ENCODE measurements at places on chromosomes 7 and 10.

DNA sequence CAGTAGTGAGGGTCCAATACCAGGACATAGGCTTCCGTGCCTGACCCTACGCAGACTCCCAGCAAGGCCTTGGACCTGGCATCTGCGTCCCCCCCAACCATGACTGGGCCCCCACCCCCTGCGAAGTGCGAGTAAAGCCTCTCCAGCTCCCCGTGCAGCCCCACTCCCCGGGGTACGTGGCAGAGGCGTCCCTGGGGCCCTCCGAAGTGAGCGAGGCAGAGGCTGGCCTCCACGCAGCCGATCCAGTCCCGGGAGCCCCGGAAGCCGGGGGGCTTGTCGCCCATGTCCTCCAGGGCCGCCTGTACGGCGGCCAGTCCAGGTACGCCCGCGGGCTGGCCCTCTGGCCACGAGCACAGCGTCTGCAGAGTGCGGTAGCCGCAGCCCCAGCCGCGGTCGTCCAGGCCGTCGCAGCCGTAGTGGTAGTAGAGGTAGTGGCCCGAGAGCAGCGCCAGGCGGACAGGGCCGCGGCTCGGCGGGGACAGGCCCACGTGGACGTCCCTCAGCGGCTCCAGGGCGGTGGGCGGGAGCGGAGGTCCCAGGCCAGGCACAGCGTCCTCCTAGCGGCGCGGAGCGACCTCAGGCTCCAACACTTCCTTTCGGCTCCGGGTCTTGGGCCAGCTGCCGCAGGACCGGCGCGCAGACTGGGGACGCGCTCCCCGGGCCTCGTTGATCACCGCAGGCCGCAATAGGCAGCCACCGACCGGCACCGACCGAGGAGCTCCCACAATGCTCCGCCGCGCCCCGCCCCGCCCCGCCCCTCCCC, at the start of gene UFSP1:
Gene UFSP1, minus strand, starts transcription at position 728 of the 763 bp plus-strand sequence. Its CDS starts 444 bp downstream, at position 284.
- no peak for DNase-seq

GRCh38 chr7:44060091-44060947, 5.0 kb downstream of the PGAM2 start:
- no peak for DNase-seq

- no peak for DNase-seq
Measured at GRCh38 chr7:42238709-42239366, 1.8 kb upstream of the GLI3 start.

DNA sequence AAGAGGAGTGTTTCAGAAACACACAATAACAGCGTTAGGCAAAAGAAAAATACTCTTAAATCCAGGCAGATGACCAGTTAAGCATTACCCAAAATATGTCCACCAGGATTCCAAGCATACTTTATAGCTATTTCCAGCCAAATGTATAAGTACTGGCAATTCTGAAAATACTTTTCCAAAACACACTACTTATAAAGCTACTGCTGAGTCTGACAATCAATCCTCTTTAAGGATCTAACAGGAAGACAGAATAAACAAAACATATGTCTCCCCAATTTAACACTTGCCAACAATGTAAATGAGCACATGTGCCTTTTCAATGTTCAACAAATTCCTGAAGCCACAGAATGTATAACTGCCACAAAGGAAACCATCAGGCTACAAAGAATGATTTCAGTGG, 370.9 kb downstream of the SORCS1 start:
- no peak for DNase-seq

- no peak for DNase-seq
Measured at GRCh38 chr10:1203704-1204103, 147.5 kb downstream of the WDR37 start.

- no peak for DNase-seq
Measured at GRCh38 chr10:44907556-44907955, 3.6 kb upstream of the TMEM72 start.

DNA sequence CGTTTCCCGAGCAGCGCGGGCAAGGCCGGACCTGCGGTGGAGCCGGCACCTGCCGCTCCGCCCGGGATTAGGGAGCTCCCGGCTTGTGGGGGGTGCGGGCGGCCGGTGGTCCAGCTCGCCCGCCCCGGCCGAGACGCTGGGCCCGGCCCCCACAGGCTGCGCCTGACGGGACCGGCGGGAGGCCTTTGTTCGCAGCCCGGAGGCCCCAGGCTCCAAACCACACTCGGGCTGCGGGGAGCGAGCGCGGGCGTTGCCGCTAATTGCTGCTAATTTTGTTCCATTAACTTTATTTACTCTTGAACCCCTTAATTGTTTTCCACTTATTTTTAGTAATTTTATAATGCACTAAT, 9.6 kb downstream of the UNCX start:
- DNase-seq, result no peak

GRCh38 chr10:70267161-70267933, 16.5 kb downstream of the NPFFR1 start:
- no peak for DNase-seq

- no peak for DNase-seq
Measured at GRCh38 chr7:30970594-30971094, 6.9 kb downstream of the GHRHR start.

DNA sequence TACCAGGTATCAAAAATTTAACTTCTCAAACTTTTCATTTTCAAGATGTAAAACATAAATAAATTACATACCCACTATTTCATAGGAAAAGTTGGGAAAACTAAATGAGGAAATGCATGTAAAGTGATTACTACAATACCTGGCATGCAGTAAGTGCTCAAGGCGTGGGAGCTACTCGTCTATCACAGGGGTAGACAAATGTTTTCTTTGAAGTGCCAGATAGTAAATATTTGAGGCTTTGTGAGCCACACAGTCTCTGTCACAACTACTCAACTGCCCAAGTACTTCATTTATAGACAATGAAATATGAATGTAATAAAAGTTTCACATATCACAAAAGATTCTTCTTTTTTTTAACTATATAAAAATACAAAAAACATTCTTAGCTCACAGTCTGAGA, 96.4 kb upstream of the PCGF5 start:
- no peak for DNase-seq

DNA sequence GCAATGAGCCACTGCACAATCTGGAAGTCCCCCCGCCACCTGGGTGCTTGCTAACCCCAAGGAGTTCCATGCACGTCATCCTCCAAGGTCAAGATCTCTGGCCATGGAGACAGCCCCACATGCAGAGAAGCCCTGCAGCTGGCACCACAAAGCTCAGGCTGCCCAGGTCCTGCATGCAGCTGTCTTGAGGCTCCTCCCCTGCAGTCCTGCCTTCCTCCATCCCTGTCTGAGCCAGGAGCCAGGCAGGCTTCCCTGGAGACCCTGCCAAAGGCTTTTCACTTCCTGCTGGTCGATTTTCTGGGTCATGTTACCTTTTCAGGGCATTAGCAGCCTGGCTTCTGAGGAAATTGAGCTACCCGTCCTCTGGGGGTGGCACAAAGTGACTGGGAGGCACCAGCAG, 12.5 kb upstream of the TMEM72 start:
- DNase-seq, result no peak

DNA sequence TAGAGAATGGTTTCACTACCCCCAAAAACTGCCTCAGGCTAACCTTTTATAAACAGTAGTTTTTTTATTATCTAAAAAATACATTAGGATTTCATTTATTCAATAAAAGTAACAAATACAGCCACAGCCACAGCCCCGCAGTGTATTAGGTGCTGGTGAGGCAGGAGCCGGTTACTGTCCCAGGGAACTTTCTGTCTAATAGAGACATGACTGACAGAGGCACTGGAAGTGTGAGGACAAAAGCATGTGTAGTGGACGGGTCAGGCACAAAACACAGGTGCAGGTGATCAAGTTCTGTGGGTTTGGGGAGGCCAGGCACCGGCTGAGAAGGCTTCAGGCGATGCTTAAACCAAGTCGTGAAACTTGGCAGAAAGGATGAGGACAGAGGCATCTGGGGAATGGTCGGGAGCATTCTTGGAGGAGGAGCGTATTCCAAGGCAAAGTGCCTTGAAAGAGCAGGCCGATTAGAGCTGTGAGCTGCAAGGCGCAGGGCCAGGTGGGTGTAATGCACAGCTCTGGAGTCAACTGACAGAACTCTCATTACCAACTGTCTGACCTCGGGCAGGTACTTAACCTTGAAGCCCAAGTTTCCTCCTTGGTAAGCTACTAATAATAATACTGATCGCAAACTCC, 138.2 kb downstream of the USP6NL start:
- DNase-seq, result no peak

- no peak for DNase-seq
Measured at GRCh38 chr7:45524445-45524844, 49.7 kb upstream of the ADCY1 start.

- no peak for DNase-seq
Measured at GRCh38 chr10:35691522-35692236, 49.6 kb upstream of the FZD8 start.

GRCh38 chr7:102942181-102942866, 29.5 kb downstream of the LRRC17 start:
- no peak for DNase-seq

GRCh38 chr10:117556356-117556755, 13.8 kb downstream of the EMX2 start:
- no peak for DNase-seq

GRCh38 chr7:18541181-18541870, 45.8 kb downstream of the HDAC9 start:
- no peak for DNase-seq

GRCh38 chr10:103808780-103809179, 46.6 kb downstream of the SH3PXD2A start:
- no peak for DNase-seq

GRCh38 chr7:21054427-21055112, 267.9 kb upstream of the SP8 start:
- DNase-seq, result no peak

DNA sequence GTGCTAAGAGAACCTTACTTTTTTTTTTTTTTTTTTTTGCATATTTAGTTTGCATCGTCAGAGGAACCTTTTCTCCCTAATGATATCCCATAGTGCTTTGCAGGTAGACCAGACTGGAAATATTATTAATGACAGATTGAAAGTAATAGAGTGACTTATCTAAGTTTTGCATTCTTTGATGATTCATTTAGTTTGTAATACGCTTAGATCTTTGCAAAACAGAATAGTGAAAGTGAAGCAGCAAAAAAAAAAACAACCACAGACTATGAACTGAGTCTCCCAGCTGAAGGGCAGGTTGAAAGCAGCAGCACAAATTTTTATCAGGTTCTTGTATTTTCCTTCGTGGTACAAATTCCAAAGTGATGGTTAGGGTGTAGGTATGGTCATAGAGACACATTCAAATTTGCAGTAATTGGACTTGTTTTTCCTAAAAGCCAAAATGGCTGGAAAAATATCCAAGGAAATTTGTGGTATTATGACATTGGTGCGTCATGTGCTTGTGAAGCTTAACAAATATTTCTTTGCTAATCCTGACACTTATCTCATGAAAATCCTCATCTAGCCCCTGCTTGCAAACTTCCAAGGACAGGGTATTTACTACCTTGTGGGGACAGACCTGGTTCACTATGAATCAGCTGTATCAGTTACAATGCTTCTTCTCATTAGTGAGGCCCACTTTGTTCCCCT, 81.8 kb upstream of the CREB5 start:
- peak; percentile 20 for DNase-seq

- DNase-seq, result no peak
Measured at GRCh38 chr10:4397337-4397736, 428.7 kb upstream of the AKR1E2 start.

GRCh38 chr10:46091828-46092523, 45.9 kb upstream of the MSMB start:
- DNase-seq, result peak; percentile 47

GRCh38 chr7:35556515-35557471, 138.1 kb downstream of the HERPUD2 start:
- DNase-seq, result no peak

DNA sequence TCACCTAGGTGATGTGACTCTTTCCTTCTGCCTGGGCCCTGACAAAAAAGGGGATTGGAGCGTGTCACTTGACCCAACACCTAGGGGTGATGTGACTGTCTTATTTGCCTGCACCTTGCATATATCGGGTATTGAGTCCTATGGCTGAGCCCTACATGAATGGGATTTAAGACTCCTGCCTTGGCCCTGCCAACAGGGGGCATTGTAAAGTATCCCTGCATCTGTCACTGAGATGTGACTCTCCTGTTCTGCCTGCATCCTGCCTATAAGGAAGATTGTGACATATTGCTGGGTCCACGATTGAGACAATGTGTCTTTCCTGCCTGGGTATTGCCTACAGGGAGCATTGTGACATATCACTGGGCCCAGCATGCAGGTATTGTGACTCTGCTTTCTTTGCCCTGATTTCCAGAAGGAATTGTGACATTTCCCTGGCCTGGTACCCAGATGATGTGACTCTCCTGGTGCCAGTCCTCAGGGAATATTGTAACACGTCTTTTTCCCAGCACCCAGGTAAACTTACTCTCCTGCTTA, 14.2 kb upstream of the ZNF107 start:
- no peak for DNase-seq

- no peak for DNase-seq
Measured at GRCh38 chr10:102564209-102564834, 60.5 kb downstream of the SUFU start.

DNA sequence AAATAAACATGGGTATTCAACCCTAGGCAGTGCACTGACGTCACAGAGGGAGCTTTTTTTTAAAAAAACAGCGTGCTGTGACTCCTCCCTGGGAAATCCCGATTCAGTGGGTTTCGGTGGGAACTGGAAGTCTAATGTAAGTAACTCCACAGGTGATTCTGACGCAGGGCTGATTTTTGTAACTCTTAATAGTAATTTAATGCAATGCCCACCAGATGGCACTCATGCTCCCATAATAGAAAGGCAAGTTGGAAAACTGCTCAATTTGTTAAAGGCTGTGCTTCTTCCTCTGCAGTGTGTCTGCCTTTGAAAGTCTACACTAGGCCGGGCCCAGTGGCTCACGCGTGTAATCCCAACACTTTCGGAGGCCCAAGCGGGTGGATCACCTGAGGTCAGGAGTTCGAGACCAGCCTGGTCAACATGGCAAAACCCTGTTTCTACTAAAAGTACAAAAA, 10.9 kb upstream of the RSU1 start:
- peak; percentile 24 for DNase-seq

- DNase-seq, result no peak
Measured at GRCh38 chr7:139153832-139154231, 44.3 kb upstream of the ZC3HAV1 start.

DNA sequence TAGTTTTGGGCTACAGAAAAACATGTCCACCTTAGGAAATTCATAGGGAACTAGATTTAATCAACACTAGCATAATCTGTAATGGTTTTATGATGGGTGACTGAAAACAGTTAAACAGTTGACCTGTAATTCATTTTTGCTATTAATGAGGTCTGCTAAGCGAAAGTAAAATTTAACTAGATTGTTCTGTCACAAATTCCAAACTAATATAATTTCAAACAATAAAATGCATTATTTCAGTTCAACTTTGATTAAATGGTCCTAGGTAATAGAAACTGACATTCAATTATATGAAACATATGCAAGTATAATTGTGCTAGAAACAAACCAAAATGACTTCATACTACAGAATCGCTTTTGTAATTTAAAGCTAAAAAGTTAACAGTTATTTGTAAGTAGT, 6.9 kb downstream of the NOC3L start:
- no peak for DNase-seq

DNA sequence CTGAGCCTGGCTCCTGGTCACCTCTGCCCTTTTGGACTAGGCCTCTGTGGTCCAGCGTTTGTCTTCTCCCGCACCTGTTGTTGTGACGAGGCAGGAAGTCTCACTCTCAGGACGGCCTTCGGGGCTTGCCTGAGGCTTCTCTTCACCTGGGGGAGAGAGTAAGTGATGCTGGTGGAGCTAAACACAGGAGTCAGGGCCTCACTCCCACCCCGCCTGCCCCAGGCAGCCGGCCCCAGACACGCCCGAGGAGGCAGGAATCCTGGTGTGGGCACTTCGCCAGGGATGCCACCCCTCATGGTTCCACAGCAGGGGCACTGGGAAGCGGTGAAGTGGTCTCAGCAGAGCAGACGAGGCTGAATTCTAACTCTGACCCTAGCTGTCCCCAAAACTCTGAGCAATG, 42.4 kb downstream of the IL2RA start:
- DNase-seq, result no peak

- DNase-seq, result no peak
Measured at GRCh38 chr10:72782649-72783330, 90.8 kb downstream of the MCU start.
